ENCODE measurements at places on chromosomes 2 and 18.

DNA sequence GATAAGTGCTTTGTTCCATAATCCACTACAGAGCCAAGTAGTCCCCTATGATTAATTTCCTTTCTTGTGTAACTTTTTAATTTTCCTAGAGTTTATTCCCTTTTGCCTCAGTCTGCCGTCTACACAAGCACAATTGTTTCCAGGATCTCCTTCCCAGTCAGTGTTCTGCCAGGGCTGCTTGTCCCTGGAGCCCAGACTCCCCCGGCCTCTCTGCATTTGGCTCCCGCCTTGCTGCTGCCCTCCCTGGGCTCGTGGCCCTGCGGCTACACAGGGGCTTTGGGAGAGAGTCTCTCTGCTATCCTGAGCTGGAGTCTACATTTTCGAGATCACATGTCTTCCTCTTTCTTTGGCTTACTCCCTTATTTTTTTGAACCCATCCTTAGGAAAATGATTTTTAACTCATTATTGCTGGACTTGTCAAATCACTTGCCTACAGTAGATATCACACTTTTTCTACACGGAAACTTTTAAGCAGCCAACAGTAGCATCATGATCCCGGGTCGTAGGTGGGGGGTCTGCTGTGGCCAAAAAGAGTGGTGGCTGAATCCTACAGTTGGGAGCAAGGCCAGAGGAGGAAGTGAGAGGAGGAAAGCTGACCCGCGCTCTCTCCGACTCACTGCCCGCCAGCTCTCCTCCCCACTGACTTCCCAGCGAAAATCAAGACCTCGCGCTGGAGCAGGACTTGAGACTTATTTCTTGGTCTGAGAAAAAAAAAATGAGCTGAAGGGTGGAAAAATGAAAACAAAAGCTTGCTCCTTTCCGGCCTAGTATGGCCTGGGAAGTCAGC is 9.4 kb downstream of the FBLN7 start:
- DNase-seq, result no peak

- DNase-seq, result no peak
These were observed 163.9 kb downstream of the CDH2 start for GRCh38 chr18:28013066-28013465.

GRCh38 chr2:160427629-160428404 is 65.8 kb downstream of the RBMS1 start:
- DNase-seq, result peak; percentile 85

- DNase-seq, result no peak
These were observed 1652.4 kb upstream of the TMEFF2 start for GRCh38 chr2:193847130-193847529.

DNA sequence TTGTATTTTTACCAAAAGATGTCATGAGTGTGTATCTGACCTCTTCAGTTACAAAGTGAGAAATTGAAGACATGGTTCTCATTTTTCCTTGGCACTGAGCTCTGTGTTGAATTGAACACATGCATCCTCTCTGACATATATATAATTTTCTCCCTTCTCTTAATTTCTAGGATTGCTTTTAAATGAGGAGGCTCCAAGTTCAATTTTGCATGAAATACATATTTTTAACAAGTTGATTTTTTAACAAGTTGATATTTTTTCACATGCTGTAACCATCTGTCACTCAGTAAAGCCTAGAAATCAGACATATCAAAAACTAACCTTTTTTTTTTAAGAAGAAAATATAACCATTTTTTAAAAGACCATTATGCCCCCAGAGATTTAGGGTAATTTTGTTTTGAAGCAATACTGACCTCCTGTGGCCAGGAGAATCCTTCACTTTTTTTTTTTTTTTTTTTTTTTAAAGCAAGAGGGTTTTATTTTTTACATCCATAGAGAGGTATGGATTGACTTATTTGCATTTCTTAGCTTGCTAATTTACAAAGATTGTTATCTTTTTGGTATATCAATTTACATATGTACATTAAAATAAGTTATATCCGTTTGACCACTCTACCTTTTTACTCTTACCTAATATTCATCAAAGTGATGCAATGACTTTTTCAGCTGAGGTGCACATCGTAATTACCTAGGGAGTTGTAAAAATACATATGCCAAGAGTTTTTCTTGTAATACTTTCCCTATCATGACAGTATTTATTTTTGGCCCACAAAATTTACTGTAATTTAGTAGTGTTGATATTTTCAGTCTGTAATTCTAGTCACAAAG is 161.8 kb downstream of the SOCS6 start:
- no peak for DNase-seq

DNA sequence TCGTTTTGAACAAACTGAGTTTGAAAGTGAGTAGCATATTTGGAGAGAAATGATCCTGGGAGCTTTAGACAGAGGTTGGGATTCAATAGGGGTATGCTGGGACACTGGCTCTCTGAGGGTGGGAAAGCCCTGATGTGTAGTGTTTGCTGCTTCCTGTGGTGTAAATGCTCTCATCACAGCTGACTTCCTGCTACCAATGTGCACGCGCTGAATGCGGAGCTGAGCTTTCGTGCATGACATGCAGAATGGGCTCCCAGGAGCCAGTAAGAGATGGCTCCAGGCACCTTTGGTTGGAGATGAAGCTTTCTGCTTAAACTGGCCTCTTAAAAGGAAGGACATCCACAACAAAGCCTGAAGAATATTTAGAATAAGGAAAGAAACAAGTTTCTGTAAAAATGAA is 224.1 kb upstream of the CCDC150 start:
- no peak for DNase-seq

DNA sequence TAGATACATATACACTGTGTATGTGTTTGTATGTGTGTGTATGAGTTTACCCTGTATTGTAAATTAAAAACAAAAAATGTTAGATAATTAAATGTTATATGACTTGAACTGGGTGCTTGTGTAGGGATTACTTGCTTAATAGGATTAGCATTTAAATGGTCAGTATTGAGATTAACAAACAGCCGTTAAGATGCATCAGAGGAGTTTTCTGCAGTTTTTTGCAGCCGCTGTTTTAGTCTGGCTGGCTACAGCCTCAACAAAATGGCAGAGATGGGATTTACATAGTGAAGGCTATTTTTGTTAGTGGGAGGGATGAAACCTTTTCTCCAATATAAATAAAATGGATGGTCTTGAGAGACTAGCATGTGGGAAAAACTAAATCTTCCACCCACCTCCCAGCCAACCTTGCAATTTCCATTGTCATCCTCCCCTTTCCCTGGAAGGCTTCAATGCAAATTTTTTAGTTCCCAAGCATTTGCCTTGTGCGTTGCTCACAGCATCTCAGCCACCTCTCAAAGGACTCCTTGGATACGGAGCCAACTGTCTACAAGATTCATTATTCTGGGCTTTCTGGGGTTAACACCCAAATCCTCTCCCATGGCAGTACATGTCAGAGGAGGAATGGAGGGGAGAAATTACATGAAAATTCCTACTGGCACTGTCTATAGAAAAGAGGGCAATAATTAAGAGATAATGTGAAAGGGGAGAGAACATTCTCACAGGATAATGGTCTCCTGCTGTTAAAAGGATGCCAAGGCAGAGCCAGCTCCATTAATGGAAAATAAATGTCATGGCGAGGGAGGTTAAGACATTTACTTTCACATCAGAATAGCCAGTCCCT is 351.9 kb downstream of the CDH2 start:
- DNase-seq, result no peak

DNA sequence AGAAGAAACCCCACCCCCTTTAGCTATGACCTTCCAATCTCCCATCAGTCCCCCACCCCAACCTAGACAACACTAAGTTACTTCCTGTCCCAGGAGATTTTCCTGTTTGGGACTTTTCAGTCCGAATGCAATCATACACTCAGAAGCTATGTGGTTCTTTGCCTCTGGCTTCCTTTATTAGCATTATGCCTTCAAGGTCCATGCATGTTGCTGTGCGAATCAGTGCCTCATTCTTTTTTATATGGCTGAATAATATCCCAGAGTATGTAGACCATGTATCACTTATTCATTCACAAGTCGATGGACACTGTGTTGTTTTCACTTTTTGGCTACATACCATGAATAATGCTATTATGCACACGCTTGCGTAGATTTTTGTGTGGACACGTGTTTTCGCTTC is 292.1 kb upstream of the HDAC4 start:
- DNase-seq, result no peak

GRCh38 chr2:158753641-158754611 is 41.2 kb upstream of the DAPL1 start:
- no peak for DNase-seq

DNA sequence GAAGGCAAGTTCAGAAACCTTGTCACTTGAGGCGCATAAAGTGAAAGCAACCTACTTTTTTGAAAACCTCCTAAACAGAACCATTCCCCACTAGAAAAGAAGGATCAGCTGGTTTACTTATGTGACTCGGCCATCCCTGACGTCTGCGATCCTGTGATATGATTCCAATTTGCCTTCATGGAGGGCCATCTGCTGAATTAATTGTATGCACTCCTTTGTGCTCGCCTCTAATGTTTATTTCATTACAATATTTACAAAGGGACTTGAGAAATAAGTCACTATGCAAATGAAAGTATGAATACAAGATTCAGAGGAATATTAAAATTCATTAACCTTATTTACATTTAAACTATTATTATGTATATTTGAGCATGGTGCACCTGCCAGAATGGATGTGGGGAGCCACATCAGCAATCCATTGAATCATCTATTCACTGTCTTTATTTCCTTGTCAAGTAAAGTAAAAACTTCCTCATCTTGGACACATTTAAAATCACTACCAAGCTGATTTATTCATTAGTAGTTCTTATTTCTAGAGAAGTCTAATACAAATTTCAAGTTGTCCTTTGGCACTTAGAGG is 96.5 kb downstream of the RBM43 start:
- DNase-seq, result no peak

- no peak for DNase-seq
These were observed 275.9 kb upstream of the GCFC2 start for GRCh38 chr2:75986617-75987016.

DNA sequence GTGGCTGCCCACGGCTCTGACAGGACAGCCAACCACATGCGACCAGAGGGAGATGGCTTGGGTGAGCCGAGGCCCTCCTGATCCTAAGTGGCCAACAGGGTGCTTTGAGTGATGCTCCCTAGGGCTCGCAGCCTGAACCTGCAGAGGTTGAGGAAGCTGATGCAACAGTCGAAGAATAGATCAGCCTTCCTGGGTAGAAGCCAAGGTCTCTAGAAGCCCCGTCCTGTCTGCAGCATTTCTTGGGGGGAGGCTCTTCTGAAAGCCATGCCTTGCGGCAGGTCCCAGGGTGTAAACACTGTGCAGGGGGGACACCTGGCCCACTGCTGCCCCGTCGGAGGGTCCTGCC is 136.4 kb downstream of the HDAC4 start:
- peak; percentile 69 for DNase-seq

- no peak for DNase-seq
These were observed 121.6 kb downstream of the FAM210A start for GRCh38 chr18:13604786-13605185.

DNA sequence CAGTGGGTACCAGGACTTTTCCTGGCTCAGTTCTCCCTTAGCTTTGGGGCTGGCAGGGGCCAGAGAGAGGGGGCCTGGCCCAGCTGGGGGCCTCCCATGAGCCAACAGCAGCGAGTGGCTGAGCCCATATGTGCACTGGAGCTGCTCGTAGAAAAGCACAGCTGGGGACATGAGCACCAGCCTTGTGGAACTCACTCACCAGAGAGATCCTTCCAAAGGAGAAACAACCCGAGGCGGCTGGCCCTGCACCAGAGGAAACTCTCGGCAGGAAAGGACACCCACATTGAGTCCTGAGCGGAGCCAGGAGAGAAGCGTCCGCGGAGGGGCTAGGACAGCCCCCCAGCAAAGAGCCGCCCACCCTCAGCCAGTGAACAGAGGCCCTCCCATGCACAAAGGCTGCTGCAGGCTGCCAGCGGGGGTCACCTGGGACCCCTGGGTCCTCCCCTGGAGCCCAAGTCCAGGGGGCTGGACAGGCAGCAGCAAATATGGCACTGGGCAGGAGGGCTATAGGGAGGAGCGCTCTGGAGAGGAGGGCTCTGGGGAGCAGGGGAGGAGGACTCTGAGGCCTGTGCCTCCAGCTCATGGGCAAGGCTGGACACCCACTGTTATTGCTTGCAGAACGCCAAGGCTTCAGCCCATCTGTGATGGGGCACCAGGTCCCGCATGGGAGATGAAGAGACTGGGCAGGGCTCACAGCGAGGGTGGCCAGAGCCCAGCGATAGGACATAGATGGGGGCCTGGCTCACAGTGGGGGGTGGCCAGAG is 42.1 kb upstream of the SNED1 start:
- no peak for DNase-seq

- no peak for DNase-seq
These were observed 94.2 kb upstream of the NDUFV2 start for GRCh38 chr18:9008200-9008708.

GRCh38 chr2:77007686-77008085 is 514.5 kb downstream of the LRRTM4 start:
- no peak for DNase-seq

DNA sequence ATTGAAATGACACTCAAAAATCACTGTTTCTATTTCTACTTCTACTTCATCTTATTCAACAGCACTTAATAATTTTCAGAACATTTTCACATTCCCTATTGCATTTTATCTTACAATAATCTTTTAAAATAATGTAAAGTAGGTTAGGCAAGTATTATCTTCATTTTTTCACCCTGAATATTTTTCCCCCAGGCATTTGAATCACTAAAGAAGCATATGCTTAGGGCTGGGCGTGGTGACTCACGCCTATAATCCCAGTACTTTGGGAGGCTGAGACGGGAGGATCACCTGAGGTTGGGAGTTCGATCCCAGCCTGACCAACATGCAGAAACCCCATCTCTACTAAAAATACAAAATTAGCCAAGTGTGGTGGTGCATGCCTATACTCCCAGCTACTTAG is 6.7 kb downstream of the WDCP start:
- DNase-seq, result no peak

GRCh38 chr2:107436281-107436680 is 390.4 kb upstream of the RGPD4 start:
- no peak for DNase-seq

DNA sequence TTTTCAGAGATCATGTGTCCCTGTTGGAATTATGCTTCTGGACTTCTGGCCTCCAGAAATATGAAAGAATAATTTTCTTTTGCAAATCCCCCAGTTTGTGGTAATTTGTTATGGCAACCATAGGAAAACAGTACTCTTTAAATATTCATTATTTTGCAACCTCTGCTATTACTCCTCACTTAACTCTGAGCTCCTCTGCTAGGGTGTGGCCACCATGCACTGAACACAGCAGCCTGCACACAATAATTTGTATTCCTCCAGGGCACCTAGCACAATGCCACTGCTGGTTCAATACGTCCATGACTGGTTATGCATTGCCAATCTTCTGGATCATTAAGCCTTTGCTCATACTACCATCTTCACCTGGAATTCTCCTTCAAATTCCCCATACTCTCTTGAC is 232.0 kb downstream of the CNTNAP5 start:
- no peak for DNase-seq
